Ecto neural progenitor cell (in vitro differentiated cells): ENCODE measurements at places on chromosomes 7 and 10.

GRCh38 chr10:79981450-79982361, 32.8 kb upstream of the SFTPD start:
- peak; percentile 73 for DNase-seq

GRCh38 chr10:21493784-21494183, 31.7 kb downstream of the SKIDA1 start:
- DNase-seq = no peak

DNA sequence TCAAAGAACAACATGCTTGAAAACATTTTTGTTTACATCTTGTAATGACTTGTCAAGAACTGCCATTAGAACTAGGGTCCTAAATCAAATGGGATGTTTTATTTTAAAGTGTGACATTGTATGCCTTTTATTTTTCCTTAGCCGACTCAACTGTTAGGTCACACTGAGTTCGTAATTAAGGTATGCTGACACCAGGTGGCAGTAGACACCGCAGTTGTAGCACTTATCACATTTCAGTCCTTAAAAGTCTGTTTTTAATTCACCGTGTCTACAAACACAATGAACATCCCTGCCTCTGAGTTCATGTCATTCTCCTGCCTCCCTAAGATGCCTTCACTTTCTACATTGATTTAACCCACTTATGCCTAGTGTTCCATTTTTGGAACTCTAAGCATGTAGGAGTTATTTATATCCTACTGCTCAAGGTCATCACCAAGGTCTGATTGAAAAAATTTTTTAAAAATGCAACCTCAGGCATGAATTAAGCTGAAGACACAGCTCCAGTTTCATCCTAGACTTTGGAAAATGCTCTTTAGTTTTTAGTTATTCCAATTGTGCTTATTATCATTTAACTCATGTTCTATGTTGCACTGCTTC, 186.1 kb downstream of the BMPER start:
- no peak for DNase-seq

- no peak for DNase-seq
Measured at GRCh38 chr7:88184848-88185304, 35.0 kb downstream of the SRI start.

DNA sequence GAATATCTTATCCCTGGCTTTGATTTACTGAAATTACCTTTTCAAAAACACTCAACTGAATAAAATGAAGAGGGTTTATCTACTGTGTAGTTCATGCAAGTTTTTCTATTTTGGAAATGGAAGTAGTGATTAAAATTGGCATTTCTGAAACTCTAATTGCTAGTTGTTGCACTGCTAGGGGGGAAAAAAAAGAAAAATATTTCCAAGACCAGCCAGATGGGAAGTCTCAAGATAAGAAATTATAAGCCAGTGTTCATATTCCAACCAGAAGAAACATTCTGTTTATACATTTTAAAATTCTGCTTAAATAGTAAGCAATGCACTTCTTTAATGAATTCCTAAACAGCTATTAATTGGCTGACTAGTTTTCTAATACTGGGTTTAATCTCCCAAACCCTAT, 9.4 kb upstream of the ADO start:
- DNase-seq = no peak

- peak; percentile 20 for DNase-seq
Measured at GRCh38 chr10:92756201-92757065, 66.7 kb downstream of the HHEX start.

DNA sequence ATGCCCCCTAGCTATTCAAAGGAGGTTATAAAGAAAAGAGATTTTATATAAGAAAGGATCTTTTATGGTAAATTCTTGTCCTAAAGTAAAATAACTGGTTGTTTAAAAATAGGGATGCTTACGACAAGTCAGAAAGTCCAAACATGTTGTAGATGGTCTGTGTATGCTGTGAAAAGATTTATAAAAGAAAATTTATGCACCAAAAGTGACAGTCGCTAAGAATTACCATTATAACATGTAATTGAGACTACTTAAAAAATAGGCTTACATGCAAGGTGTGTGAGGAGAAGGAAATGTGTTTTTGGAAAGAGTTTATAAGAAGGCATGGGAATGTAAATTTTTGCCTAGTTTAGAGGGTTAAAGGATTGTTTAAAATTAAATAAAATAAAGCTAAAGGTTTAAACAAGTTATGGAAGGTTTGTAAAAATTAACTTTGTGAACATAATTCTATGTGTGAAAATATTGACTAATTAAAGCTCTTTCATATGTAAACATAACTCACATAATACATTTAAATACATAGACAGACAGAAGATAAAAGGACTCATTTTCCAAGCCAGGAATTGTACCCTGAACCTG, 118.5 kb downstream of the LYZL1 start:
- DNase-seq = no peak

DNA sequence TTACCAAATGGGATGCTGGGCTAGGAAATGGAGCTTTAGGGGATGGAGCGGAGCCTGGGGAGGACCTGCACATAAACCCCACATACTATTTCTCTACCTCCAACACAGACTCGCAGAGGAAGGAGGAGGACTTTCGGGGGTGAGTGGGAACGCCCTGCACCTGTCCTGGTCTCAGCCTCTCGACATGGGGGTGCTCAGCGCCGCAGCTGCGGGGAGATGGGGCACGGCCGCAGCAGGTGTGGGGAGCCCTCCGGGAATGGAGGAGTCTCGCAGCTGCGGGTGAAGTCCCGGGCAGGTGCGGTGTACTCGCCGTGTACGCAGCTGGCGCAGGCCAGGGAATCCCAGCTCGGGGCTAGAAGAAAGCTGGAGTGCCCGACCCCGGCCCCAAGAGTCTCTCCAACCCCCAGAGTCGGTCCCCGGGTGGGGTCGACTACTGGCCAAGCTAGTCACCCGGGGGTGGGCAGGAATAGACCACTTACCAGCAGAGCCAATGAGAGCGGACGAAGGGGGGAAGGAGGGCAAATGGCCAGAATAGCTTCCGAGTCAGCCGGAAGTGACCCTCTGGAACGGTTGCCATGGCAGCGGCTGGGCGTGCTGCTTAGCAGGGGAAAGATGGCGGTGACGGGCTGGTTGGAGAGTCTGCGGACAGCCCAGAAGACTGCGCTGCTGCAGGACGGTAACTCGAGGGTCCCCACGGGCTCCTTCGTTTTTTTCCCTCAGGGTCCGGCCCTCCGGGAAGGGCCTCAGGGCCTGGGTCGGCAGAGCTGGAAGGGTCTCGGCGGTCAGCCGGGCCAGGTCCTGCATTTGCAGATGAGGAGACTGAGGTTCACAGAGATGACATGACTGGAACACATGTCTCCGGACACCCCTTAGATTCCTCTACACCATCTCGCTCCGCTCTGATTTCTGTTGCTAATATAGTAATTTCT, at the start of the genes DPCD and POLL:
DPCD (plus strand) TSS at position 597 of the 929 bp plus-strand sequence; CDS start at position 613, 16 bp downstream.
POLL (minus strand) TSS at position 533 of the 929 bp plus-strand sequence. CDS start 897 bp downstream, outside the sequence.
- DNase-seq = peak; percentile 96

DNA sequence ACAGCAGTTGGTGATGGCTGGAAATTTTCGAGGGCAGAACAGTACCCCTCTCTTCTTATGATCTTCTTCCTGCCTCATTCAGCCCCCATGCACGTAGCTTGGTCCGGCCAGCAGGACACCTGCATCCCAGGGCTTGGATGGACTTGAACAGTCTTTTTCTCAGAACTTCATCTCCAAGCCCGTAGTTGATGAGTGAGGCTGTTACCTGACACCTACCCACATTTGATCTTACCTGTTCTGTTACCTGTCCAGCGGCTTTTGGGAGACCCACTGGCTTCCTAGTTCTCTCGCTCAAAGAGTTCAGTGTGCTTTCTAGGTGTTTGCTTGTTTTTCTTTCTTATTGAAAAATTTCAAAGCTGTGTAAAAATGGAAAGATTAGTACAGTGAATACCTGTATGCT, 212.2 kb downstream of the CUX1 start:
- no peak for DNase-seq

DNA sequence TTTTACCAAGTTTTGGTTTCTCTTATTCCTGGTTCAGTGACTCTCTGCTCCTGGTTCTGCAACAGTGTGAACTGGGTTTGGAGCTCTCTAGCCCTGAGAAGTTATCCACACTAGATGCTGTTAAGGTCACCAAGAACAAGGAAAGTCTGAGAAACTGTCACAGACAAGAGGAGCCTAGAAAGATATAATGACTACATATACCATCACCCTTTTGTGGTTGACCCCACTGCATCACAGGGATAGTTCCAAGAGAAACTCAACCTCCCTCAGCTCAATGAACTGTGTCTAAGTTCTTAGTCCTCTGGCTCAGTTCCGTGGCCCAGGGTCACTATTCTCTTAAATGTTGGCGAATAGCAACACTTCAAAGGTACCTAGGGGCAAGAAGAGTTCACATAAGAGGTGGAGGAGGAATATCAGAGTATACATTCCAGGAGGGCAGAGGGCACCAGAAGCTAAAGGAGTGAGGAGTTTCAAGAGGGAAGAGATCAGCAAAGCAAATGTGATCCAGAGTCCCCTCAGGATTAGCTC, 171.5 kb downstream of the BUB3 start:
- DNase-seq = no peak
